Hematopoietic multipotent progenitor cell treated with erythropoietin and hydrocortisone succinate and interleukin-3 and kit ligand, for 8 days (in vitro differentiated cells): ENCODE measurements at places on chromosomes 5 and 9.

GRCh38 chr5:163912046-163912445 lies 406.6 kb downstream of the MAT2B start:
- DNase-seq = no peak

GRCh38 chr9:28707616-28708015 lies 1134.3 kb upstream of the C9orf72 start:
- no peak for DNase-seq

DNA sequence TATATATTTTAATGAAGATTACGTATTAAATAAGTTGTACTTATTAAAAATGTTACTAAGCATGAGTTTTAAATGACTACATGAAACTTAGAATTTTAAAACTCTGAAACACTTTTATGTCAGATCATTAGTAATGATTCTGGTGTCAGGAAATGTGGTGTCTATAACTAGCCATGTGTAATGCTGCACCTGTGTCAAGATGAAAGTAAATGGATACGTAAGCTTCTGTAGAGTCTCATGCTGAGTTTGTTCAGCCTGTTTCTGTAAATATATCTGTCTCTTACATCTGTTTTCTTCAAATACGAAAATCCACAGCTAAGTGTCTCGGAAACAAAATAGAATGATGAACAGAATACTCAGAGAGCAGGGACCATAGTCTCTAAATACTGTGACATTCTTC lies 278.0 kb upstream of the SMC2 start:
- no peak for DNase-seq

DNA sequence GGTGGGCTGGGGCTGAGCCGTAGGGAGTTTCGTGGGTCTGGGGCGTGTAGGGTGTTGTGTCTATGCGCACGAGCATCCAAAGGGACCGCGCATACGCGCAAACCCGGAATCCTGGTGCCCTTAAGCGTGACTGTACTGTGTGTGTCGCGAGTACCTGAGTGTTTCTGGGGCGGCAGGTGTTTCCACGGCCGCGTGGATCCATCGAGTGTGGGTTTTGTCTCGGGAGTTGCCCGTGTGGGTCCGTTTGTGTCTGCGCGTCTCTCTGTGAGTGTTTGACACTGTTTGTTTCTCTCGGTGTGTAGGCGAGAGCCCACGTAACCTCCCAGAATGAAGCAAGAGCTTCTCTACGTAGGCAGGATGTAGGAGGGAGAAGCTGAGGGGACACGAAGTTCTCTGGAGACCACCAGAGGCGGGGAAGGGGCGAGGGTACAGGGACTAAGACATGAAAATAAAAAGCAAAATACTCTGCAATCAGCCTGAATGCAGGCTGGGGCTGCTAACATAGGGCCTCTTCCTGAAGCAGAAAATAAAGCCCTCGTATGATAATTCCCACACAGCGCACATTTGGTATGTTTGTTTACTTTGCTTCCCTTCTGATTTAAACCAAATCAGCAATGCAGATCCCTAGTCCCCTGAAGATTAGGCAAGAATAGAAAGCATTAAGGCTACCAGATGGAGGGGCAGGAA lies 588 bp upstream of the BRINP1 start:
- no peak for DNase-seq

DNA sequence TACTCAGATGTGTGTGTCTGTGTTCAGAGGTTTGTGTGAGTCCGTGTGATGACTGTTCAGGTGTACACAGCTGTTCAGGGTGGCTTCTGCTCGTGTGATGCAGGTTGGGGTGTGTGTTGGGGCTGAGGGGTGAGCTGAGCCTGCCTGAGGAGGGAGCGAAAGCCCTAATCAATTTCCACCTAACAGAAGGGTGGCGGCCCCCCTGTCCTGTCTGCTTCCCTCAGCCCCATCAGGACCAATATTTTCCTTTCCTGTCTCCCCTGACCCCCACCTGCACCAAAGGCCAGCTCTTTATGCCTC lies 30.2 kb downstream of the LHX2 start:
- DNase-seq = no peak

- DNase-seq = no peak
These were observed 159.7 kb upstream of the VLDLR start for GRCh38 chr9:2461892-2462291.

- DNase-seq = no peak
These were observed 19.8 kb downstream of the EXOSC2 start for GRCh38 chr9:130713286-130713960.

DNA sequence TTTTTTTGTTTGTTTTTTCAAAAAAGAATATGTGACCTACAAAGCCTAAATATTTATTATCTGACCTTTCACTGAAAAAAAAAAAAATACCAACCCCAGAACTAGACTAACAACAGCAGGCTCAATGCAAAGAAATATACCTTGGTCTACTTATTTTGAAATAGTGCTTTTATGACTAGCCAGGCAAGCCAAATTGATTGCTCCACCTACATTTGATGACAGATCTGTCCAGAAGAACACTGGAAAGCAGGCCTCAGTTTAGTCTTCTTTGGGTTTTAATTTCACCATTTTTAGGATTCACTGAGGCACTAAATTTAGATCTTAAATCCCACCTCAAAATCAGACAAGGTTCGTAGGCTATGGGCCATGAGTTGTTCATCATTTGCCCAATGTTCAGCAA lies 97.3 kb downstream of the PLPP1 start:
- no peak for DNase-seq

DNA sequence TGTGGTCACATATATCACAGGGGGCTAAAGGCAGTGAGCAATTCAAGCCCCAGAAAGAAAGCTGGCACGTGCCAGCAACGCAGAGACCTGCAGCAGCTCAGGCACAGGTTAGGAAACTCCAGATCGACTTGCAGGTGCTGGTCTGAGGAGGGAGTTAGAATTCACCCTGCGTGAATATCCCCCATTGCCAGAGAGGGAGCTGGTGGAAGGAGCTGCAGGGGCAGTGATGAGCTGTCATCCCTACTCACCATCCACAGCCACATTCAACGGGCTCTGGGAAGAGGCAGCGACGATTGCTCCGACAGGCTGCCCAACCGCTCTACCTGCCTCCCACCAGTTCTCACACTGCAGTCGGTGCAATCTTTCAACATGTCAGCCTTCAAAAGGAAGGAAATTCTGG lies 40.8 kb upstream of the CLK4 start:
- no peak for DNase-seq

DNA sequence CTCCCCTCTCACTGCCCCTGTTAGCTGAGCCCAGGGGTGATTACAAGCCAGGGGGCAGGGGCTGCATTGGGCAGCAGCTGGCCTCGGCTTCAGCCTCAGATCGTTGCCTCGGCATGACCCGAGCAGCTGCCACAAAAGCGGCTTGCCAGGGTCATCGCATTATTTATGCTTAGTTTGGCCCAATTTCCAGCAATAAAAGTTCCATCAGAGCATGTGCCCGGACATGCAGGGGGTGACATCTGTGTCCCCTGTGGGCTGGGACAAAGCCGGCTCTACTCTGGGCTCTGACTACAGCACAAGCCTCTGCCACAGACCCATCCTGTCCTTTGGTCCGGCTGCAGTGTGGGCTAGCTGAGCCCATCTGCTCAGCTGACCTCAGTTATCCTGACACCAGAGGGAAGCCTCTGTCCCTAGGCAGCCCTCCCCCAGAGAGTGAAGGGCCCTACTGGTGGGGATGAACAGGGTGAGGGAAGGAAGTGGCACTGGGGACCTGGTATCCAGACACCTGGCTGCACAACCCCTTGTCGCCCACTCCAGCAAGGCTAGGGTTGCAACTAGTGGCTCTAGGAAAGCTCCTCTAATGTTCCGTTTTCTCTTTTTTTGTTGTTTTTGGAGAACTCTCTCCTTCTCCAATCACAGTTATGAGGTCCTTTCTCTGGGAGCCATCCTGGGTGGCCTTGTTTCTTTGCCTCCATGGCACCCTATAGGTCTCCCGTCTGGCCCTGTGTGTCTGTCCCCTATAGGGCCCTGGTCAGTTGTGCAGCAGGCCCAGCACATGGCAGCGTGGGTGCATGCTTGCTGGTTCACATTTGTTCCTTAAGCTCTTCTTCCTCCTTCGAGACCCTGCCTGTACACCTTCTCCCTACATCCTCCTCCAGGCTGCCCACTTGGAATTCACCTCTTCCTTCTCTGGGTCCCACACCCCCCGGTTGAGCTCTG lies 13.3 kb upstream of the GADD45G start:
- DNase-seq = no peak

DNA sequence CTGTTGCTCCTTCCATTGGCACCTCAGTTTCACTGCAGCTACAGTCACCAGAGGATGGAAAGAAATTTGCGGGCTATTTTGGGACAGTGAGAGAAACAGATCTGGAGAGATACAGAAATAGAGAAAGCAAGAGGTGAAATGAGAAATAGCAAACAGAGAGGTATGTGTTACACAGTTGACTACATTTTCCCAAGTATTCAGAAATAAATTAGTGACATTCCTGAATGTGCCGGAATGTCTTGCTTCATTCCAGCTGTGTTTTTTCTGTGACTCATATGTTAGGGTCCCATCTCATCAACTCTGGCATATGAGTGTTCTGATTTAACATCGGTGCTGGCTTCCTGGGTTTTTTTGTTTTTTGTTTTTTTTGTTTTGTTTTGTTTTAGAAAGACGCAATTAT lies 63.8 kb upstream of the ZNF462 start:
- no peak for DNase-seq

DNA sequence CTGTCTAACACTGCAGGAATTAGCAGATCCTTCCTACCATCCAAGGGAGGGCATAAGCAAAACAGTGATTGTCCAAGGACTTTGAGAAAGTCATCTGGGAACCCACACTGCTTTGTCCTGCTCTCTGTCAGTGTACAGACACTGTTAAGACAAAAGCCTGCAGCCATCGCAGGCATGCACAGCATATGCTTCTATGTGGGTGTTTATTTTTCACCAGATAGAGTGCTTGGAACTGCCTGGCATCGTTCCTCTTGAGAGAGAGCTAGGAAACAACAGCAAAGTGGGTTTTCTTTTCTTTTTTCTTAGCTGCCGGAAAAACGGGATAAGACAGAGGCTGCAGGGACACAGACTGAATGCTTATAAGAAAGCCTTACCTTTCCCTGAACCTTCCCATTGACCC lies 212.3 kb downstream of the ICE1 start:
- no peak for DNase-seq

- DNase-seq = peak; percentile 66
These were observed 7.0 kb upstream of the SYNPO start for GRCh38 chr5:150633429-150633828.

DNA sequence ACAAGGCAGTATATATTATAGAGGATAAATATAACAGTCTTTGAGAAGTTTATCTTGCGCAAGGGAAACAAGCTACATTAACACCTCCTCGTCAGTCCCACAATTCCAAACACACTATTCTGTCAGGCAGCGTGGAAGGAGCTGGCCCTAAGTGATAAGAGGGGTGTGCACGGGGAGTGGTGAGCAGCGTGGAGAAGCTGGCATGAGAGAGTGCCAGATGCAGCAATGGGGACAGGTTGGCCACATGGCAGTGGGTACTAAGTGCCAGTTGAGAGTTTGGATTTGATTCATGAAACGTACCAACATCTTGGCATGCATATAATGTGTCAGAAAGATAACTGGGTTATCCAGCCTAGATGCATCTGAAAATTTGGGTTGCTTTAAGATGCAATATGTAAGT lies 460.2 kb downstream of the ICE1 start:
- peak; percentile 76 for DNase-seq

- DNase-seq = no peak
These were observed 53.0 kb downstream of the SUB1 start for GRCh38 chr5:32638309-32638708.

DNA sequence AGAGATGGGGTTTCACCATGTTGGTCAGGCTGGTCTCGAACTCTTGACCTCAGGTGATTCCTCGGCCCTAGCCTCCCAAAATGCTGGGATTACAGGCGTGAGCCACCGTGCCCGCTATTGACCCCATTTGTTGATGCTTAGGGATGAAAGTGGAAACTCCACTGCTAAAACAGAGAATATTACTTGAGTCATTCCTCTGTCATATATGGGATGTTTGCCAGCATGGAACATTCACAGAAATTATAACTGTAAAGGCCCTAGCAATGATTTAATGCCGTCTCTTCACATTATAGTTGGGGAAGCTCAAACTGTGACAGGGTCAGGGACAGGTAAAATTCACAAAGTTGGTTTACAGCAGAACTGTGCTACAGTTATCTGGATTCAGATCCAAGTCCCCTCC lies 94.5 kb downstream of the TMC1 start:
- DNase-seq = no peak

GRCh38 chr5:72114629-72115028 lies 7.4 kb downstream of the MAP1B start:
- DNase-seq = no peak

DNA sequence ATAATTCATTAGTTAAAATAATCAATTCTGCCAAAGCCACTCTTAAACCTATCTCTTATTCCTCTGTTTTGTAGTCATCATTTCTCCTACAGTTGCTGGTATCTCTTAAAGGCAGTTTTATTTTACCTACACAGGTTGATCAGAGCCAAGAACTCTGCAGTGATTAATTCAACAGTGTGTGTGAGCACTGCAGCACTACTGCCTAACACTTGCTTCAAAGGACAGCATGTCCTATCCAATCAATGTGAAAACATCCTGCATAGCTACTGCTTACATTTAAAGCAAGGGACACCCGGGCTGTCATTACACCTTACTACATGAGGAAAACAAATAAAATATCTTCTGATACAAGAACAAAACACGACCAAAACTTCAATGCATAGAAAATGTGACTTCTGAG lies 45.1 kb upstream of the HK3 start:
- no peak for DNase-seq

DNA sequence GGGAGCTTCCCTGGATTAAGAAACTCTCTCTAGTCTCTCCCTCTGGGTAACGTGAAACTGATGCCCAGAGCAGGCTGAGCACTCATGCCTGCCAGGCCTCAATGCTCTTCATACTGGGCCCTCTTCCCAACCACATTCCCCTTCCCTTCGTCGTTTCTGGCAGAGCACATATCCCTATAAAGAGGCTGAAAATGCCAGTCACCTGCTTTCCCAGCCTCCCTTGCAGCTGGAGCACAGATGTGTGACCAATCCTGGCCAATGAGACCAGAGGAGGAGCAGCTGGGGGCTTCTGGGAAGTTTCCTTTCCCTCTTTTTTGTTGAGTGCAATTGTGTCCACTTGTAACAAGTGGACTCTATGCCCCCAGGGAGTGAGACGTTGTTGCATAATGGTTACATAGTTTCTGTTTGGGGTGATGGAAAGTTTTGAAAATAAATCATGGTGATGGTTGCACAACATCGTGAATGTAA lies 30.2 kb upstream of the SMIM23 start:
- DNase-seq = no peak

- no peak for DNase-seq
These were observed 791.8 kb upstream of the C9orf72 start for GRCh38 chr9:28365020-28365640.

DNA sequence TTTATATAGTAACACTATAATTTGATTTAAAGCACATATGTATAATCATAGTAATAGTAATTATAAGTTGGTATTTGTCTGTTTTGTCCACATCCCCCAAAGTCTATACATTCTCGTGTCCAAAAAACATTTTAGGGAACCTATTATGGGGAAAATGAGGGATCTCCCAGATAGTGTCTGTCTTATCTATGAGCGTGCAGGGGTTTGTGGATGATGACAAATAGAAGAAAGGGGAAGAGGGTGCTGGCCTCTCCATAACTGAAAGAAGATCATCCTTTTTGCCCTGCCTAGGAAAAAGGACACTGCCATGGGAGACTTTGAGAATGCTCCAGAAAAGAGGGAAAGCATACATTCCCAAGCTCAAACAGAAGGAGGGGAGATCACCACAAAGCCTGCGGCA lies 45.3 kb downstream of the C5orf22 start:
- no peak for DNase-seq

- DNase-seq = no peak
These were observed 68.9 kb downstream of the DAP start for GRCh38 chr5:10691826-10692785.
